NCI-H1105 (cell line): ENCODE measurements at places on chromosomes 4 and X.

GRCh38 chr4:174241162-174241561 is 42.3 kb downstream of the FBXO8 start:
- no peak for DNase-seq

- DNase-seq: no peak
These were observed 234.3 kb downstream of the PALLD start for GRCh38 chr4:168731006-168731636.

DNA sequence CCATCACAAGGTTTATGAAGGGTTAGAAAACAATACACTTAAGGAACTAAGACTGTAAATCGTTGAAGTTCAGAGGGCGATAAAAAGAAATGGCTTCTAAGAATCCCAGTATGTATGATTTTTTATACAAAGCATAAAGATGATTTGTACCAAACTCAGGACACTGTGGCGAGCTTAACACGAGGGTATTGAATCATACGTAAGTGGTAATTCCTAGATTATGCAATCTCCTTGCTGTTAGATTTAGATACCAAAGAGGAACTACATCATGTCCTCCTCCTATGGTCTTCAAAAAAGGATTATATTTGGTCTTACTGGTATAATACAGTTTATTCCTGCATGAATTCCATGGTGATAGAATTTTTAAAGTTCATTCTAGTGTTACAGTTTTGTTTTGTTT is 23.9 kb downstream of the NFKB1 start:
- no peak for DNase-seq

- no peak for DNase-seq
These were observed 72.9 kb downstream of the LRP2BP start for GRCh38 chr4:185322803-185323202.

GRCh38 chrX:45191820-45192409 is 8.8 kb downstream of the DIPK2B start:
- no peak for DNase-seq
